Mesenchymal stem cell (in vitro differentiated cells and primary cell): ENCODE measurements at places on chromosomes 5 and 9.

- DNase-seq, result no peak
These were observed 3.0 kb upstream of the CAMK4 start for GRCh38 chr5:111221139-111221538.

DNA sequence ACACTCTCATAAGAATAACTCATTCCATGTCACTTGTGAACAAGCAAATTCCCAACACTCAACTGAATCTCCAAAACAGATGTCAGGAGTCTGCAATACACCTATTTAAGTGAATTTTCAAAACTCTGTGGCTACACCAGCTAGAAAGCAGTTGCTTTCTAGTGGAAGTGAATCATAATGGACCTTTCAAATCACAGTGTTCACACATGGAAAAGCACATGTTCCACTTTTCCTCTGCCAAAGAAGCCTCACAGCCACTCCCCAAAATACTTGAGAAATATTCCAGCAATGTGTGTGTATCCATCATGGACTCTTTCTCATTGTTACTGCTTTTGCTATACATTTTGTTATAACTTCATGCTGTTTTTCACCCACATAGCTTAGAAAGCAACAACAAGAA lies 17.4 kb downstream of the MARCHF3 start:
- peak; percentile 16 for DNase-seq

- DNase-seq, result no peak
These were observed 37.8 kb upstream of the TMEM250 start for GRCh38 chr9:136156209-136157120.

DNA sequence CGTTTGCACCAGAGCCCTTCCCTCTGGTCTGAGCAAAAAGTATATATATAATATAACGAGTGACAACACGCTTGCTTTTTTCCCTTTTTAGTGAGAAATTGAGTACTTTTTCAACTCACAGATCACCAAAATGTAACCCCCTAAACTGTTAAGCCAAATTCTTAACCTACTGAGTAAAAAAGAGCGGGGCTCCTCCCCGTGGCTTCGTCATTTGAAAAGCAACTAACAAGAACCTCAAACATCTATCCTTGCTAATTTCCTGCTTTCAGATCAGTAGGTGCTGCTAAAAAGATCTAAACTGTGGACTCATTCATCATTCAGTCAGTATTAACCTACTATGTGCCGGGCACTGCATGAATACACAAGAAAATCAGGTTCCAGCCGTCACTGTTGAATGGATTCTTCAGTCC lies 1.0 kb upstream of the PTBP3 start:
- peak; percentile 49 for DNase-seq

DNA sequence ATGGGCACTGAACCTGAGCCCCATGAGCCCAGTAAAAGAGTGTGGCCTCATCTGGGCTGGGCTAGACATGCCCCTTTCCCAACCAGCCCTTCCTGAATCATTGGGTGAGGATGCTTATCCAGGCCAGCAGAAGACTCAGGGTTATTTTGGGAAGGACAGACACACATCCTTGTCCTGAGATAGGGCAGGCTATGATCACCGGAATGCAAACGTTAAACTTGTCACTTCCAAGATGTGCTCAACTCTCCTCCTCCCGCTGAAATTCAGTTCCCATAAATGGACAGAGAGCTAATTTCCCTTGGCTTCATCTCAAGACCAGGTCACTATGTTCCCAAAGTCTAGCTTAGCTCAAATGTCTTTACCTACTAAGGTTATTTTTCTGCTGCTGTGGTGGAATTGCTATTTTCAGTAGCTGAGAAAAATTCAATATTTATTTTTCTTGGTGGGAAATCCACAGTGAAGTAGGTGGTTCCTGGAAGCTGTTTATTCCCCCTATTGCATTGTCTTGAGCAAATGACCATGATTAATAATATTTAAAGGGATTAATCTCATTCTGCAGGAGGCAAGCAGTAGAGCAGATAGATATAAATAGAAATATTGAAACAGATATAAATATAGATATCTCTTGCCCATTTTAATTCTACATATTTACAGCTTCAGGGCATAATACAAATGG lies 70.0 kb downstream of the NXNL2 start:
- DNase-seq, result no peak

- no peak for DNase-seq
These were observed 152.5 kb downstream of the INSYN2B start for GRCh38 chr5:169827769-169828168.

DNA sequence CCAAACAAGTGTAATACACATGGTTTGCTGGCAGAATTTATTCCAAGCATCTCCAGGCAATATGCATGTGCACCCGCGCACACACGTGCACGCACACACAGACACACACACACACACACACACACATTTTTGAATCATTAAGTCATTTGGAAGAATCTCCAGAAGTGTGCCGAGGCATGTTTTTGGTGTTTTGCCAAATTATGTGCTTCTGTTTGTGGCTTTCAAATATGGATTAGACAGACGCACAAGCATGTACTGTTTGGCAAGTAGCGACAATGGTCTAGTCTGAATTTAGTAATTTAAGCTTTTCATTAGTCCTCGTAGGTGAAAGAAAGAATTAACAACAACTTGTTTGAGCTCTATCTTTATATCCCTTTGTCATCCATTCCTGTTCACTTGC lies 36.7 kb downstream of the NFIB start:
- DNase-seq, result peak; percentile 59

DNA sequence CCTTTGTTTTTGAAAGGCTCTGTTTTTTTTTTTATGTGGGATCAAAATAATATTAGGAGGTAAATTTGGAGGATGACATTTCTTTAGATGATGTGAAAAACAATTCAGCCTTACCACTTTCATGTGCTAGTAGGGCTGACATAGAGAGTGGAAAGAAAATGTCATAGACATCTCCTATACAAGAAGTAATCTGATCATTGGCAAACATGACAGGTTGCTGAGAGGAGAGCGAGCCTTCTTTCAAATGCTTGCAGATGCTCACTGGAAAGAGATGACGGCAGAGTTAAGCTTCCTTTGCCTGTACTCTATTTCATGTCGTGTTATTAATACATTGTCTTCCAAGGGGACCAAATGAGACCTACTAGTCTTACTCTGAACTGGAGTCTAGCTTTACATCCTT lies 160.1 kb upstream of the DAP start:
- DNase-seq, result no peak

DNA sequence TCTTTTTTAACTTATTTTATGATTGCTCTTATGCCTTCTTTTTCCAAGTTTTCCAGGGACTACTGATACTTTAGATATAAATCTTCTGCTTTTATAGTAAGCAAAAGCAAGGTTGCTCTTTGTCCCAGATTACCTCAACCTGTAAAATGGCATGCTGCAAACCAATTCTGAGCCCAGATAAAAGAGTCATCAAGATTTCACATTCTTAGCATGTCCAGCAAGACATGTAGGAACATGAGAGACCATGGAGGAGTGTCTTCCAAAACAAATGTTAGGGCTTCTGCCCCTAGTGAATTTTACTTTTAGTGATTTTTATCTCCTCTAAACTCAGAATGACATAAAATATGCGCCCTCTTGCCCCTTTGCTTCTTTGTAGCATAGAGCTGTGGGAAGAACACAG lies 7.0 kb upstream of the CDC20B start:
- DNase-seq, result no peak

DNA sequence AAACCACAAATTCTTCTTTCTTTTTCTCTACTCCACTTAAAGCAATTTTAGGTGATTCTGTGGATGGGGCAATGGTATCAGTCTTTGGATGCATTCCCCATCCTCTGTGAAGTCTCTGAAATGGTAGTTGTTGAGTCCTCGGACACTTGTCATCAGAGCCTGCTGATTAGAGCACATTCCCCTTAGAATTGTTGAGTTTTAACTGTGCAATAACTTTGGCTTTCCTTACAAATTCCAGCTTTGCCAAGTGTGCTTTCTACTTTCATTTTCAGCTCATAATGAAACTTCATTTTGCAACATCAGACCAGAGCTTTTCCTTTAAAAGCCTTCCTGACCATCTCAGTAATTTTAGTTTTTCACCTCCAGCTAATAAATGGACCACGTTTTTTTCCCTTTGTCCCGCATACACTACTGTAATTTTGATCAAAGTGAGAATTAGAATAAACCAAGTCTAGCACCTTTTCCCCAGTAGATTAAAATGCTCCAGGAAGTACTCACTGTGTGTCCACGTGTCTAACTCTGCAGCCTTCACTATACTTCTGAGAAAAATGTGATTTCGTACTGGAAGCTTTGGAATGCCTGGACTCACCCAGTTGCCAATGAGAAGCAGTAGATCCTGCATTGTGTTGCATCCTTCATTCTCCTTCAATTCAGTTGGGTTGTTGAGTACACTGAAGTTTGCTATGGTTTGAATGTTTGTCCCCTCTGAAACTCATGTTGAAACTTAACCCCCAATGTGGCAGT lies 135.6 kb downstream of the NTRK2 start:
- no peak for DNase-seq

DNA sequence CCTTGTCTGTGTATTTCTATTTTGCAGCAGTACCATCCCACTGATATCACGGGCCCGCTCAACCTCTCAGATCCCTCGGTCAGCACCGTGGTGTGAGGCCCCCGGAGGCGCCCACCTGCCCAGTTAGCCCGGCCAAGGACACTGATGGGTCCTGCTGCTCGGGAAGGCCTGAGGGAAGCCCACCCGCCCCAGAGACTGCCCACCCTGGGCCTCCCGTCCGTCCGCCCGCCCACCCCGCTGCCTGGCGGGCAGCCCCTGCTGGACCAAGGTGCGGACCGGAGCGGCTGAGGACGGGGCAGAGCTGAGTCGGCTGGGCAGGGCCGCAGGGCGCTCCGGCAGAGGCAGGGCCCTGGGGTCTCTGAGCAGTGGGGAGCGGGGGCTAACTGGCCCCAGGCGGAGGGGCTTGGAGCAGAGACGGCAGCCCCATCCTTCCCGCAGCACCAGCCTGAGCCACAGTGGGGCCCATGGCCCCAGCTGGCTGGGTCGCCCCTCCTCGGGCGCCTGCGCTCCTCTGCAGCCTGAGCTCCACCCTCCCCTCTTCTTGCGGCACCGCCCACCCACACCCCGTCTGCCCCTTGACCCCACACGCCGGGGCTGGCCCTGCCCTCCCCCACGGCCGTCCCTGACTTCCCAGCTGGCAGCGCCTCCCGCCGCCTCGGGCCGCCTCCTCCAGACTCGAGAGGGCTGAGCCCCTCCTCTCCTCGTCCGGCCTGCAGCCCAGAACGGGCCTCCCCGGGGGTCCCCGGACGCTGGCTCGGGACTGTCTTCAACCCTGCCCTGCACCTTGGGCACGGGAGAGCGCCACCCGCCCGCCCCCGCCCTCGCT lies 1.9 kb downstream of the LRRC26 start:
- DNase-seq, result no peak

- DNase-seq, result no peak
These were observed 49.5 kb downstream of the SEMA4D start for GRCh38 chr9:89448381-89448780.

DNA sequence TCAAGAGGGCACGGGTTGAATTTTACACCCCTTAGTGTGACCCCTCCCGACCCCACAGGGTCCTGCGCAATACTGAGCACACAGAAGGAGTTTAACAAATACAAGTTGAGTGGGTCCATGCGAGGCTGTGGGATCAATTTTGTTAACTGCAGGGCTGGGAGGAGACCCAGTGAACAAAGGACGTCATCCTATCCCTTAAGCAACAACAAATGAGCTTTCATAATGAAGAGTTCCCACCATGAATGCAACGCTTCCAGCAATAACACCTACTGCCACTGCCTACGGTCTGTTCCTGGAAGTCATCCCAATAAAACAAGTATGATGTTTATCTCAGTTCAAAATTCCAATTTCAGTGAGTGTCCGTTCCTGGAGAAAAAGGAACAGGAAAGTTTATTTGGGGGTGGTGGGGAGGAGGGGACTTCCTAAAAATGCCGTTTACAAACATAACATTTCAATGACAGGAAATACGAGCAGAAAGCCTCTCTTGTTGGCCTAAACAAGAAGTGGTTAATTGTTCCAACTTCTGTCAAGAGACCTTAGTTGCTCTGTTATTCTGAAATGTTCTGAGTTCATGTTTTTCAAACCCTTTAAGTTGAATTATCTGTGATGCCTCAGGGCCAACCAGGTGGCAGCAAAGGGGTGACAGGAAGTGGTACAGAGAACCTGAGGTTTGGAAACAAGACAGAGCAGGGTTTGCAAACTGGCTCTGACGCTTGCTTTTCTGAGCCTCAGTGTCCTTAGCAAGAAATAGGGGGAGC lies 65.8 kb upstream of the PLPP6 start:
- no peak for DNase-seq

GRCh38 chr9:35116898-35117551 lies 1.4 kb upstream of the ATOSB start:
- peak; percentile 94 for DNase-seq
